Activated T-cell treated with anti-CD3 and anti-CD28 coated beads, Interleukin-2, amount 50 U/mL, for 1 hour (primary cell): ENCODE measurements at places on chromosomes 2 and 18.

GRCh38 chr2:237154884-237155851, 69.5 kb downstream of the COPS8 start:
- DNase-seq = no peak

DNA sequence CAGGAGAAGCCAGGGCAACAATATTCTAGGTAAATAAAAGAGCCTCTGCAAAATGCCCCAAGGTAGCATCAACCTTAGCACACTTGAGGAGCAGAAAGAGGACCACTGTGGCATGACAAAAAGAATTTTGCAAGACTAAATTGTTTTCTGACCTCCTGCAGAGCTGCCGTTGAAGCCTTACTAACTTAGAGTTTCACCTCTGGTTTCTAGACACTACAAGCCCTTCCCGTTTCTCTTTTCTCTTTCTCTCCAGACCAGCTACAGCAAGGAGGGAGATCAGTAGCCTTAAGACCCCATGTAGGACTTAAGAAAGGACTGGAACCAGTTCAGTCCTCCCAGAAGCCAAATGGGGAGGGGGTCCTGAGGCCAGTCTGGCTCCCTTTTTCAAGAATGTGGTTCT, 73.3 kb upstream of the SP3 start:
- no peak for DNase-seq

DNA sequence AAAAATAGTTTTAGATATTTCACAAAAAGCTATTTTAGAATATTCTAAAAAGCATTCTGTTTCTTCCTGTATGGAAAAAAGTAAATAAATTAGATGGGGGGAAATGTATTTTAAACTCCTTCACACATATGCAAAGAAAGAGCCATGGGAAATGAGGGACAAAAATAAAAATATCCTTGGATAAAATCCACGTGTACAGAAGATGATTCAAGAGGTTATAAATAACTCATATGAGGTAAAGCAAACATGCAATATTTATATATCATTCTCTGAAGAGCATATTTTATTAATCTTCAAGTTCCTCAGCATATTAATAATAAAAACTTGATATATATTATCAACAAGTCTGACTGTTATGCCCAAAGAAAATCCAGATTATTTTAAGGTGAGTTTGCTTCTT, 8.8 kb upstream of the GFPT1 start:
- DNase-seq = no peak

DNA sequence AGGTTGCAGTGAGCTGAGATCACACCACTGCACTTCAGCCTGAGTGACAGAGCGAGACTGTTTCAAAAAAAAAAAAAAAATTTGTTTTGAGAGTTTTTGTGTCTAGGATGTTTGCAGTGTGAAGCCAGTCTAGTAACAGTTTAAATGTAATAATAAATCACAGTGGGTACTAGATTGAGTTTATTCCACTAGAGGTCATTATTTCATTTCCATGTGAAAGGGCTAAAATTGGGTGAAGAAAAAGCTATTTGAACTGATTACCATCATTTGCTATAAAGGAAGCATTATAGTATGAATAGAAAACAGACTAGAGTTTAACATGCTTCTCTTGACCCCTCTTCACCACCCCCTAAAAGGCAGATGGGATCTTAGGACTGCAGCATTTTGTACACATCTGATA, 20.3 kb downstream of the SNRPD1 start:
- DNase-seq = no peak
